ENCODE measurements at places on chromosomes 2 and 18. TPM values are rescaled to one million over a fixed set of nuclear protein-coding genes. Genes with fewer than 3 reads are reported as not detected.

Gene MYO1B
- 165 TPM for total RNA-seq

Gene TMX3
- 85.1 TPM for total RNA-seq

Gene RUFY4
- total RNA-seq, result not detected

Gene CRYGB
- not detected for total RNA-seq

Gene COBLL1
- total RNA-seq, result 3.6 TPM

All from aortic smooth muscle cell (primary cell).